Lower leg skin (tissue), 4 donors: ENCODE measurements at places on chromosomes 11 and 22. TPM values are rescaled to one million over a fixed set of nuclear protein-coding genes. Genes with fewer than 3 reads are reported as not detected.

The CPT1A gene
- 28.2 TPM for total RNA-seq

GRCh38 chr11:72813740-72814285, 398 bp upstream of the ATG16L2 start:
- DNase-seq: peak; percentile 95

- DNase-seq: no peak
Measured at GRCh38 chr11:77109236-77110019, 6.8 kb downstream of the OMP start.

DNA sequence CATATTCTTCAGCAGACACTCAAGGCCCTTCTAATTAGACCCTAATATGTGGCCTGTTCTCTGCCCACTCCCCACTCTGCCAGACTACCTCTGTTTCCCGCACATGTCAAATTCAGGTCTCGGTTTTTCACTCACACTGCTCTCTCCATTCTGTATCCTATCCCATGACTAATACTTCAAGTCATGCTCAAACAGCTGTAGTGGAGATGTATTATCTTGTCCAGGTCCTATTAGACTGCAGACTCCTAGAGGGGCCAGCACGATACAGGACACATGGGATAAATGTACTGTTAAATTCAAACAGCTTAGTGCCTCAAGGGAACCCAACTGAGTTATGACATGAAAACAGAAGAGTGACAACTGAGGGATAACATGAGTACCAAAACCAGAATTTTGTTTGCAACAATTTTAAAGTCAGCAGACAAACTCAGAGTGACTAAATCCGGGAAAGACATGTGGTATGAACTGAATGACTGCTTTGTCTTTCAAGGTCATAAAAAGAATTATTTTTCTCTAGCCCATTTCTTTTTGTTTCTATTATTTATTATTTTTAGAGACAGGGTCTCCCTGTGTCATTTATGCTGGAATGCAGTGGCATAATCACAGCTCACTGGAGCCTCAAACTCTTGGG, 20.5 kb downstream of the ATP6V1E1 start:
- no peak for DNase-seq

The CLCF1 gene
- total RNA-seq: 2.2 TPM

DNA sequence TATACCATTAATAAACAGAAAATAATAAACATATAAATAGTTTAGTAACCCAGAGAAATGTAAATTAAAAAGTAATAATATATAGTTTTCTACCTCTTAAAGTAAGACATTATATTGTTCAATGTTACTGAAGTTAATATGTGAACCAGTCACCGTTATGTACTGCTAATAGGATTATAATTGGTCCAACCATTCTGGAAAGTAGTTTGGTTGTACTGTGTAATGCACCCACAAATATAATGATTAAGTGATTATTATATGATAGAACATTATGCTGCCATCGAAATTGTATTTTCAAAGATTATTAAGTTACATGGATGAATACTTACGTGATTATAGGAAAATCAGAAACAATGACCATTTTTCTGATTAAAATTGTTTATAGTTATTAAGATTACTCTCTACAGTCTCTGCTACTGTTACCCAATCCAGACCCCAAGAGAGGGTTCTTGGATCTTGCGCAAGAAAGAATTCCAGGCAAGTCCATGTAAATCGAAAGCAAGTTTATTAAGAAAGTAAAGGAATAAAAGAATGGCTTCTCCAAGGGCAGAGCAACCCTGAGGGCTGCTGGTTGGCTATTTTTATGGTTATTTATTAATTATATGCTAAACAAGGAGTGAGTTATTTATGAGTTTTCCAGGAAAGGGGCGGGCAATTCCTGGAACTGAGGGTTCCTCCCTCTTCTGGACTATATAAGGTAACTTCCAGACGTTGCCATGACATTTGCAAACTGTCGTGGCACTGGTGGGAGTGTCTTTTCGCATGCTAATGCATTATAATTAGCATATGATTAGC, 50.1 kb downstream of the ACER3 start:
- DNase-seq: no peak

- no peak for DNase-seq
Measured at GRCh38 chr11:122108192-122108799, 7.7 kb downstream of the BLID start.

- no peak for DNase-seq
Measured at GRCh38 chr11:44940404-44940803, 10.3 kb downstream of the TP53I11 start.

GRCh38 chr11:107329164-107329563, 128.5 kb downstream of the CWF19L2 start:
- DNase-seq: no peak

The CCDC87 gene
- total RNA-seq: 0.11 TPM

The SLC25A18 gene
- 0.83 TPM for total RNA-seq

GRCh38 chr11:8777907-8778767, 95.5 kb downstream of the RPL27A start:
- peak; percentile 89 for DNase-seq

The PTPRJ gene
- total RNA-seq: 26.2 TPM

DNA sequence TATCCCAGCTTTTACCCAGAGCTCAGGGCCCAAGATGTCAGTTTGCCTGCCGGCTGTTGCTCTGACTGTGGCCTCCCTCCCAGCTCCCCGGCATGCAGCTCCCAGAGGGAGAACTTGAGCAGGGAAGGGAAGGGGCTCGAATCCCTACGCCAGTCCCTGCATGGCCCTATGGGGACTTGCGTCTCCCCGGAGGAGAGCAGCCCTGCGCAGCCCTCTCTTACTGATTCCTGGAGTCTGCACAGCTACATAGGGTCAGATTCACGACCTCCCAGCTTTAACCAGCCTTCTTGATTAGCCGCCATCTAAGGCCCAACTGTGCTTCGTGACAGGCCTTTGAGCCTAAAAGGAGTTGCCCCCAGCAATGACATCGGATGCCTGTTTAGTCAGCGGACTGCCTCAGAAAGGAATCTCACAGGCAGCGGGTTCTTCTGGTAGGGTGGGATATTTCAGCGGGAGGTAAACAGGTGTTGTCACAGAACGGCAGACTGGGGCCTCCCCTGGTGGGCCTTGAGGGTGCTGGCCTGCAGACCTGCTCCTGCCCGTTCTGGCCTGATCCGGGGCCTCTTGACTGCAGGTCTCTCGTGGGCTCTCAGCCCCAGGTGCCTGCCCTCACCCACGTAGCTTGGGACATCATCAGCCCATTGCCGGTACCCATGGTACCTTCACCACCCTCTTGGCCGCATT, 43.8 kb upstream of the KCNQ1OT1 start:
- DNase-seq: no peak

The CBLIF gene
- total RNA-seq: not detected

The GAB4 gene
- 0.46 TPM for total RNA-seq

- DNase-seq: no peak
Measured at GRCh38 chr11:73461335-73461840, 85.2 kb downstream of the RELT start.

GRCh38 chr11:92751594-92751993, 217.9 kb upstream of the MTNR1B start:
- DNase-seq: no peak

DNA sequence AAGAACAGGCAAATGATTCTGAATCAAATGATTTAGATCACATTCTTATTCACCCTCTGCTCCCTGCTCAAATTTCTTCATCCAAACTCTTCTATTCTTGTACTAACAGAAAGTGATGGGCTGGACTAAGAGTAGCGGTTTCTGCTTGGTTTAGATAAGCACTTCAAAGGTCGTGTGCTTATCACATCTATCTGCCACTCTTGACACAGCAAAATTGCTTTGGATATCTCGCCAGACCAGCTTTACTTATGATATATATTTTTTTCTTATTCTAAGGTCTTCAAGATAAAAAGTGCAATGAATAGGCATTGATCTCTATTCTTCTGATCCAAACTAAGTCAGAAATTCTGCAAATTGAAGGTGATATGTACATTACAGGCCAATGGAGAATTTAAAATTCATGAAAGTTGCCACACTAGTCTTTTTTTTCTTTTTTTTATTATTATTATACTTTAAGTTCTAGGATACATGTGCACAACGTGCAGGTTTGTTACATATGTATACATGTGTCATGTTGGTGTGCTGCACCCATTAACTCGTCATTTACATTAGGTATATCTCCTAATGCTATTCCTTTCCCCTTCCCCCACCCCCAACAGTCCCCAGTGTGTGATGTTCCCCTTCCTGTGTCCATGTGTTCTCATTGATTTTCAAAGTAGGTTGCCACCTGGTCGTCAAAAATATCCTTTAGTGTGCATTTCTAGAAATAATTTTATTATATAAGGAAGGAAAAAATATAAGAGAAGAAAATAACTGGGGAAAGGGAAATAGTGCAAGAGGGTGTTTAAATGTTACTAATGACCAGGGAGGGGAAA, 1941.0 kb upstream of the RAG2 start:
- DNase-seq: no peak

The PATE2 gene
- not detected for total RNA-seq

- no peak for DNase-seq
Measured at GRCh38 chr11:31822175-31822926, 11.2 kb upstream of the PAX6 start.

The SHISA8 gene
- 0.58 TPM for total RNA-seq

DNA sequence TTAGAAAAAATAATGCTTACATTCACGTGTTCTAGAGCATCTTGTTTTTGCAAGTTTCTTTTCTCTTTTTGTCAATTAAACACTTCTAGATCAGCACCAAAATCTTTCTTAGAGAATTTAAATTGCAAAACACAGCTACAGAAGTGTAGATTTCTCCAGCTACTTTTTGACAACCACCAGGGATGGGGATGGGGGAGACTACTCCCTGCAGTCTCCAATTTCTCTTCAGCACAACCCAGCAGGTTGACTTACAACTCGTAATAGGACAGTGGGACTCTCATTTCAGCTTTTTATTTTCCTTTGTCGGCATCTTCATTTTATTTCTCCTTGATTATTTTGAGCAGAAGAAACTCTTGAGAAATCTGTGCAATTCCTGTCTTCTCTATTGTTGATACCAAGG, 441.2 kb downstream of the LRRC4C start:
- DNase-seq: no peak

The PLEKHA7 gene
- 35.1 TPM for total RNA-seq

- no peak for DNase-seq
Measured at GRCh38 chr11:128374026-128374425, 213.3 kb downstream of the ETS1 start.

DNA sequence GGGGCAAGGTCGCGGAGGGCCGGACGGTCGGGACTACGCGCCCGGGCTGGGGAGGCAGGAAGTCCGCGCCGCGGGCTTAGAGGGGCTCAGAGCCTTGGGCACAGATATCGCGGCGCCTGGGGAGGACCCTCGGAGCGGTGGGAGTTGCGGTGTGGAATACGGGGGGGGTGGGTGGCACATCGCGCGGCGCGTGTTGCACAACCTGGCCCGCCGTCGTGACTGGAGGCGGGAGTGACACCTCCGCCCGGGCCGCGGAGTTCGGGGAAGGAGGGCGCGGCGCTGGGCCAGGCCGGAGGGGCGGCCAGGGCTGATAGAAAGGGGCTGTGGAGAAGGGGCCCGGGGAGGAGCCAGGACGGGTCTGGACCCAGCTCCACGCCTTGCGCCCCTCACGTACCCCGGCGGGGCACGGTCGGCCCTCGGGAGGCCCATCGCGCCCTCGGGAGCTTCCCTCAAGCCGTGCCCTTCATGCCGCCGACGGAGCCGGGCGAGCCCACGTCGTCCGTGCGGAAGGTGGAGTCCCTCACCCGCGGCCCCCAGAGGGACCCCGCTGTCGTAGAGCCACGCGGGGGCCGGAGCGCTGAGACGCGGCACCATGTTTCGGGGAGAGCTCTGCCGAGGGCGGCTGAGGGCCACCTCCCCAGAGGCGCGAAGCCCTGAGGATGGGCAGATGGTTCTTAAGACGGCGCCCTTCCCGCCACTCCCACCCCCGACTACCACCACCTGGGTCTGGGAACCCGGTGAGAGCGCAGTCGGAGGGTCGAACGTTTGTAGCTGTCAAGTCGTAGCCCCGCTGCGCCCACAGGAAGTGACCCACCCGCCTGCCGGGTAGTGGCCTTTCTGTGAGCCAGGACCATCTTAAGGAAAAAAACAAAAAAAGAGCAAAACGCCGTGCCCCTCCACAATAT, 729 bp downstream of the IL17RA start:
- DNase-seq: peak; percentile 91

DNA sequence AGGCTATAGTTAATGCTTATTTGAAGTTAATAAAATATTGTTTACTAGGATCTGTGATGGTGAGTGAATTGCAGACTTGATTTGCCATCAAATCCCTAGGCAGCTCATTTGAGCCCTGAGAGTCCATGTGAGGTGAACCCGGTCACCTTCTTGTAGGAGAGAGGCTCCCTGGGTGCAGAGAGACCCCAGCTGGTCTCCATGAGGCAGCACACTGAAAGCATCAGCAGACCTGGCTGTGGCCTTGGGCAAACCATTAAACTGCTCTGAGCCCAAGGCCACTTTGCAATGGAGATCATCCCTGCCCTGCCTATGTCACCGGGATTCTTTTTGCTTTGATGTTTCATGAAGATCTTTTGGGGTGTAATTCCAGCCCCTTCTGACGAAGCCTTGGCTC, 125.2 kb downstream of the MICAL2 start:
- DNase-seq: no peak

DNA sequence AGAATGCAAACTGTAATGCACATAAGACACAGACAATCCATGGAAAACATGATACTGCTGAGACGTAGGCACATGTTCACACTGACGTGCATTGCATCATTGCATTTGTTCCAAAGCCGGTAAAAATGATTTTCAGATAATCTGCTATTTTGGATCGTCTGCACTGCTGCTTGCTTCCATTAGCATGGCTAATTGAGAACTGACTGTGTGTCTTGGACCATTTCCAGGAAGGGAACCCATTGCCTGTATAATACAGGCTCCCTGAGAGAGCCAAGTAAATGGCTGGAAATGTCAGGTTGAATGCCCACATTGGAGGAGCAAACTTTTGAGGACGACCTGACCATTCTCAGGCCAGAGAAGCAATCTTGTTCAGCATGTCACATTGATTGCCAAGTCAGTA, 304.8 kb downstream of the ST3GAL4 start:
- DNase-seq: no peak

The OR51E2 gene
- not detected for total RNA-seq

The TRIM21 gene
- total RNA-seq: 12.7 TPM

GRCh38 chr11:79081471-79082031, 359.3 kb downstream of the TENM4 start:
- DNase-seq: no peak

GRCh38 chr11:1939006-1939625, 8.0 kb upstream of the MRPL23 start:
- peak; percentile 68 for DNase-seq

DNA sequence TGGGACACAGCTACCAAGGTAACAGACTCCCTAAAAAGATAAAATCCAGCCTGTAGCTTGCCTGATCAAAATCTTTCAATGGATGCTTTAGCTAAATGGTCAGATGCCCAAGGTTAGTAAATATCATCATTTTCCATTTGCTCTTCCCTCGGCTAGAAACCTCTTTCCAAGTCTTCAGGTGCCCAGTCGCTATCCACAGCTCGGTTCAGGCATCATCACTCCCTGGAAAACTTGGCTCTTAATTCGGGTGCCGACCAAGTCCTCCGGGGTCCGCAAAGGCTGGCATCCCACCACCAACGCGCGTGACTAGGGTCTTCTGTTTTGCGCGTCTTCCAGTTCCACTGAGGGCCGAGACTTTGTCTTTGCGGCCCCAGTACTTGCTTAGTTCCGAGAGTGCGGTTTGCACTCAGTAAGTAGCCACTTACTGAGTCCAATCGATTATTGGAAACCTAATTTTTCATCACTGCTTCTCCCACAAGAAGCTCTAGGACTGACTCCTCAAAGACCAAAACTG, 44.3 kb downstream of the OR4D9 start:
- no peak for DNase-seq
